ENCODE measurements at places on chromosomes 13 and 19.

DNA sequence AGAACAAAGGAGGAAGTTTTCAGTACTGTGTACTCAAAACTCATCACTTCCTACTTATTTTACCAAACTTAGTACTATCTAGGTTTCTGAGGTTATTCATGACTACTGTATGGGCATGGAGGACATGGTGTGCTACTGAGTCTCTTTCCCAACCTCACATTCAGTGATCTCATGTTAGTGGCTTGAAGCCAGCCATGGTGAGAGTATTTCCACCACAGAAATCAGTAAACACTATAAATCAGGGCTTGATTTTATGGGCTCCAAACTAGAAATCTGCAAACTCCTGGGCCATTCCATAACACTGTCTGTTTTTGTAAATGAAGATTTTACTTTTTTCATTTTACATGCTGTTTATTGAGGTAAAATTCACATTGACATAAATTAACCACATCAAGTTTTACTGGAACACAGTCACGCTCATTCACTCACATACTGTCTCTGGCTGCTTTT lies 19.7 kb downstream of the MED26 start:
- DNase-seq: peak; percentile 56

DNA sequence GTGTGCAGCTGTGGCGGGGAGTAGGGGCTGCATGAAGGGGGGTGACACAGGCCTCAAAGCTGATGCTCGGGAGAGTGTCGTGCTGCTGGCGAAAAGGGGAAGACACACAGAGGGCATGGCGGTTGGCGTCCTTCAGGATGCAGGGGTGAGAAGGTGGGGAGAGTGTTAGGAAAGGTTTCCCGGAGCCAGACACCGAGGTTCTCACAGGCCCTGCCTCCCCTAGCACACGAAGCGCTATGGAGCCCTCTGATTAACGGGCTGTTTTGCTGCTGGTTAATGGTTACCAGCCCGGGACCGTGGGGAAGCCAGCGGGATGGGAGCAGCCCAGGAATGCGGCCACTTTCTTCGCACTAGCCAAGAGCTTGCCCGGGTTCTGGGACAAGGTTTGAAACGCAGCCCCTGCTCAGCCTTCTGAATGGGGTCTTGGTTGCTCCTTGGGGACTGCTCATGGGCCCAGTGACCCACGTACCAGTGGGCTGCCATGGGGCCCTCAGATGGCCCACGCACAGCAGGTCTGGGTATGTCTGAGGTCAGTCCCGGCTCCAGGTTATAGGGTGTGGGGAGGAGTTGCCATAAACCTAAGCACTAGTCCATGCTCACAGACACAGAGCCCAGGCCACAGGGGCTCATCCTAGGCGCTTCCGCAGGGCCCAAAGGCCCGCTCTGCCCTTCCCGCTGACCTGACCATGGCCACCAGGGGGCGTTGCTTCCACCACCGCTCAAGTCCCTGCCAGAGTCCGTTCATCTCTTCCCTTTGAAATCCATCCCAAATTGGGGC lies 31.3 kb upstream of the ISYNA1 start:
- DNase-seq: no peak

DNA sequence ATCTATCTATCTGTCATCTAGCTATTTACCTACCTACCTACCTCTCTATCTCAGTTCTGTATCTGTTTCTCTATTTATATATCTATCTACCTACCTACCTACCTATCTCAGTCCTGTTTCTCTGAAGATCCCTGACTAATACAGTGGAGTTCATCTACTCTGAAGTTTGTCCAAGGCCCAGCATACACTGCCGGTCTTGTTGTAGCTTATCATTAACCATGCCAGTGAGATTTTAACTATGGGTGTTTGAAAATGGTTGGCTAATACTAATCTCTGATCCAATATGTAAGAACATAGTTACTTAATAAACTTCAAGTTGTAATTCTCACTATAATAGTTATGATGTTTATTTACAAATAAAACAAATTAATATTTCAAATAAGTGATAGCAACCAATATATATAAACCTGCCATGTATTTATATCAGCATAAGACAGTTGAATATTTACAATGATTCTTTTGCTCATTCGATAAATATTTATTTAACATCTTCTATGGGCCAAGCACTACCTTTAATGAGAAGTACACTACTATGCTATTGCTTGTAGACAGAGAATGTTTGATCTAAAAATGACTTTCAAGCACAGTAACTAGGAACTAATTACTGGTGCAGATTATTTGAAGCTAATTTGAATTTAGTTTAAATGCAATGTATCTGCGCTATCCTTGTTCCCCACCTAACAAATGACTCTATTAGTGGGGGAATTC lies 242.1 kb downstream of the KLF5 start:
- no peak for DNase-seq

GRCh38 chr13:40776681-40777165 lies 5.7 kb upstream of the MRPS31 start:
- DNase-seq: no peak

- DNase-seq: no peak
These were observed 23.5 kb downstream of the TDRD12 start for GRCh38 chr19:32743021-32743420.

DNA sequence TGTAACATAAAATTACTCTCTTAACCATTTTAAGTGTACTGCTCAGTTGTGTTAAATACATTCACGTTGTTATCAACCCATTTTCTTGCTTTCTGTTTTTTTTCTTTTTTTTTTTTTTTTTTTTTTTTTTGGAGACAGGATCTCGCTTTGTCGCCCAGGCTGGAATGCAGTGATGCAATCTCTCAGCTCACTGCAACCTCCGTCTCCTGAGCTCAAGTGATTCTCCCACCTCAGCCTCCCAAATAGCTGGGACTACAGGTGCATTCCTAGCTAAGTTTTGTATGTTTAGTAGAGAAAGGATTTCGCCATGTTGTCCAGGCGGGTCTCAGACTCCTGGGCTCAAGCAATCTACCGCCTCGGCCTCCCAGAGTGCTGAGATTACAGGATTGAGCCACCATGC lies 42.5 kb upstream of the C13orf42 start:
- DNase-seq: no peak

DNA sequence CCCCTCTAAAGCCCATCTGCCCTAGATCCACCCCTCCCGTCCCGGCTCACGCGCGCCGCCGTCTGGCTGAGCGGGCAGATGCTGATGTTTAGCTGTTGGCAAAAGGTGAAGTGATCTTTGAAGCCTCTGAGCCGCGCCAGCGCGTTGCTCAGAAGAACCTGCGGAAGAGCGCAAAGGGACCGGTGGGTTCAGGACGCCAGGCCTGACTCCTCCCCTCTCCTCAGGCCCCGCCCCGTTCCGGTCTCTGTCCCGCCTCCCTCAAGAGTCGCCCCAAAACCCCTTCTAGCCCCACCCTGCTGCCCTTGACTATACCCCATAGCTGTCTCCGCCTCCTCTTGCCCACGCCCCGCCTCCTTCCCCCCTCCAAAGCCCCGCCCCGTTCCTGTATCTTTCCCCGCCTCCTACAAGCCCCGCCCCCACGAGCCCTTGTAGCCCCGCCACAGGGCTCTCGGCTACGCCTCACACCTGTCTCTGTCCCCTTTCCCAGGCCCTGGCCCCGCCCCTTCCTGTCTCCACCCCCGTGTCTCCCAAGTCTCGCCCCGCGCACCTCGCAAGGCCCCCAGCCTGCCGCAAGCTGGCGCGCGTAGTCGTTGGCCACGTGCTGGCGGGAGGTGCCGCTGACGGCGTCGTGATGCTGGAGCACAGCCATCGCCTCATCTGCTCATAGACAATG lies 9.5 kb downstream of the MAN2B1 start:
- no peak for DNase-seq

GRCh38 chr13:30314562-30314961 lies 7.2 kb upstream of the KATNAL1 start:
- DNase-seq: no peak

- no peak for DNase-seq
These were observed 20.0 kb downstream of the SIN3B start for GRCh38 chr19:16849168-16849567.

DNA sequence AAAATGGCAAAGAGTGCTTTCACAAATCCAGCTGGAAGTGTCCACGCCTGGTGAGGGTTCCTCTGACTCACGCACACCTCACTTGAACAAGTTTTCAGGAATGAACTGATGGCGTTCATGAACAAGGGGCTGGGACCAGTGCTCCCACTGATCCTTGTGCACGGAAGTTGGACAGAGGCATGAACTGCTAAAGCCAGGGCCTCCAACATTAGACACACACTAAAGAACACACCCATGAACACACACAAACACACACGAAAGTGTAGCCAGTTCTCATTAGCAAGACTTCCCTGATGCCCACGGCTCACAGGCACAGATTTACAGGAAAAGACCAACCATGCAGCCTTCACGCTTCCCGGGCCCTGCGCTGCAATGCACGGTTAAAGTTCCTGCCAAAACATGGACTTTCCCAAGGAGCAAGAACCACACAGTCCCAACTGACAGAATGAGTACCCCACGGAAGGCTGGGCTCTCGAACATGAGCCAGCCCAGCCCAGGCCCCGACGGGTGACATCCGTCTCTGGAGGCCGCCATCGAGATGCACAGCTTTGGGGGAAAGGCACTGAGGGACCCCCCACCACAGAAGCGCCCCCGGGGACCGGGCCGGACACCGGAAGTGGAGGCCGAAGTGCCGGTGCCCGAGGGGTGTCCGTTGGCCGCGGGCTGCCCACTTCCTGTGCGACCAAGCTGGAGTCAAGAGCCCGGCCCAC lies 808 bp downstream of the DNMT1 start:
- no peak for DNase-seq

GRCh38 chr19:44539991-44540390 lies 10.5 kb upstream of the CEACAM20 start:
- no peak for DNase-seq

DNA sequence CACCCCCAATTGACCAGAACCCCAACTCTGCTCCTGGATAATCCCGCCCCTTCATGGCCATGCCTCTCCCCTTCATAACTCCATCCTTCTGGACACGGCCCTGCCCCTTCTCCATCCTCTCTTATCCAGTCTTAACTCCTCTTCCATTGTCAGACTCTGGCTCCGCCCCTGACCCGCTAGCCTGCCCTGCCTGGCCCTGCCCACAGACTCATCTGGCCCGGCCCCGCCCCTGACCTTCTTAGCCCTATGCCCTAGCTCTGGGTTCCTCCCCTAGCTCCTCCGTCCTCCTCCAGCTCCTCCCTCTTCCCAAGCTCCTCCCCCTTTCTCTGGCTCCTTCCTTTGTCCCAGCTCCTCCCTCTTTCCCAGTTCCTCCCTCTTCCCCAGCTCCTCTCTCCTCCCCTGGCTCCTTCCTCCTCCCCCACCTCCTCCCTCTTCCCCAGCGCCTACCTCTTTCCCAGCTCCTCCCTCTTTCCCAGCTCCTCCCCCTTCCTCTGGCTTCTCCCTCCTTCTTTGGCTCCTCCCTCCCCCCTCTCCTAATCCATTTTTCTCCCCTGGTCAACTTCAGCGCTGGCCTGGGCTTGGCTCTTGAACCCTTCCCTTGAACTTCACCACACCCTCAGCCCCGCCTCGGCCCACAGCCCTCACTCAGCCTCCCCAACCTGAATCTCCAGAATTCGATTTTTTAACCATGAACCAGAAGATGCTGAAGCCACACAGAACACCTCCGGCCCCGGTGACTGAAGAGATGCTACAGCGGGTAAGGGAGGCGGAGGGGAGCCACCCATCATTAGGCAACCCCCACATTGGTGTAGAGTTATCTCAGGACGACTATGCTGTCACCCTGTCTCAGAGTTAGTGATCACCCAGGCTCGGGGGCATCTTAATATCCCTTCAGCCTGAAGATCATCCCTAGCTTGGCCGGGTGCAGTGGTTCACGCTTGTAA lies 9.2 kb upstream of the ZNF358 start:
- DNase-seq: no peak

GRCh38 chr19:48835734-48836088 lies 580 bp downstream of the HSD17B14 start:
- no peak for DNase-seq

DNA sequence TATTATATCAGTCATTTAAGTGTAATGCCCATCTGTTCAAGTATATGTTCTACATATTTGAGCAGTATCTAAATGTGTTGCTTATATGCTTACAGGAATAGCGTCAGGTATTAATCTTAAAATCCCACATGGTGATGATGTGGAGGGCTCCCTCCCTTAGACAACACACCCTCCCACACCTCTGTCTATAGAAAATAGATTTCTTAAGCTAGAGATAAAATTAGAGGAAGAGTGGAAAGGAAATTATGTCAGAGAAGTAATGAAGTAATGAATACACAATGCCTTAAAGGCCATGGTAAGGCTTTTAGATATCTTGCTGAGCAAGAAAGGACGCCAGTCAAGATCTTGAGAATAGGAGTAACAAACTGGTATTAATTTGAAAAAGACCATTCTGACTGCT lies 12.4 kb downstream of the ZDHHC20 start:
- no peak for DNase-seq

GRCh38 chr13:97018029-97018819 lies 23.9 kb upstream of the OXGR1 start:
- DNase-seq: peak; percentile 32

DNA sequence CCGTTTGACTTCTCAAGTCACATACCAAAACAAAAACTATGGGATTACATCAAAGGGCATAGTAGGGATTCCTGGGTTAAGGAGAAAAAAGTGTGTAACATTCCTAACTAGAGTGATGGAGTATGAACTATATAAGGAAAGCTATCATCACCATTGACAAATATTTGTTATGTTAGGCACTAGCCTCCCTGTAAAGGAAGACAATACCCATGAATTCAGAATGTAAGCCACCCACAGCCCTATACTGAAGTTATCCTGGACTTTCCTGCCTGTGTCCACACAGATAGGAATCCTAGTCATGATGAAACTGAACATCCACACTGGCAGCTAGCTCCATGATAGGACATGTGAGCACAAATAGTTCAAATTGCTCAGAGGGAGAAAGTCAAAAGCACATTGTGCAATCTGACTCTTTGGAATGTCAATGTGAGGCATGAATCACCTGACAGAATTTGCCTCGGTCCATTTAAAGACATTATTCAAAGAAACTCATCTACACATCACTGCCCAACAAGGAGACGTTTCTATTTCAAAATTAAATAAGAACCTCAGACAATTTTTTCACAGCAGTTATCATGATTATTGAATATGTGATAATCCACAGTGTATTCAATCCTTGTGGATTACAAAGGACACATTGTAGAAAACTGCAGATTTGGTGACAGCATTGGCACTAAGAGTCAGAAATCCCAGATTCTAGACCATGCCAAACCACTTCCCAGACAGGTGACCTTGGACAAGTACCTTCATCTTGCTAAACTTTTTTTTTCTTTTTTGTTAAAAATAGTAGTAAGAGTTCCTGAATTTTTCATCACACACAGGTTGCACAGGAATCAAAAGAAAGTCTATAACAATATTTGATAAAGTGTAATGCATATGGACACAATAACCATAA lies 529.3 kb downstream of the IRS2 start:
- DNase-seq: peak; percentile 91

GRCh38 chr13:104385404-104385803 lies 1319.2 kb upstream of the SLC10A2 start:
- DNase-seq: no peak

- no peak for DNase-seq
These were observed 166.7 kb downstream of the LACC1 start for GRCh38 chr13:44046428-44046827.

GRCh38 chr13:45086484-45086883 lies 33.8 kb upstream of the GTF2F2 start:
- no peak for DNase-seq

DNA sequence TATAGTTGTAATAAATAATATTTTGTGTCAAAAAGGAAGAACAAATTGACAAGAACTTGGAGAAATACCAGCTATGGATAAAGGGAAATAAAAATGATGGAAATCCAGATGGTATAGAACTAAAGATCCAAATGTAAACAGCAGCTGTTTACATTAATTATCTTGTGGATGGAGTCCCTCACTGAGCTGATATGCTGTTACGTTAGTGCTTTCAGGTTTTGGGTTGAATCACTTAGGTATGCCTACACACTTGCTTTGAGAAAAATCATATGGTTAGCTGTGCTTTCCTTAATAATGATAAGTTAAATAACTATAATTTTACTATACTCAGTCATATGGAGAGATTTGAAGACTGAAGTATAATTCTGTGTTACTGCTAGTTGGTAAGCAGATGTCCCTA lies 27.7 kb downstream of the WASF3 start:
- no peak for DNase-seq

All from AG04450 (cell line).